H54 (cell line): ENCODE measurements at places on chromosomes 7 and 10.

DNA sequence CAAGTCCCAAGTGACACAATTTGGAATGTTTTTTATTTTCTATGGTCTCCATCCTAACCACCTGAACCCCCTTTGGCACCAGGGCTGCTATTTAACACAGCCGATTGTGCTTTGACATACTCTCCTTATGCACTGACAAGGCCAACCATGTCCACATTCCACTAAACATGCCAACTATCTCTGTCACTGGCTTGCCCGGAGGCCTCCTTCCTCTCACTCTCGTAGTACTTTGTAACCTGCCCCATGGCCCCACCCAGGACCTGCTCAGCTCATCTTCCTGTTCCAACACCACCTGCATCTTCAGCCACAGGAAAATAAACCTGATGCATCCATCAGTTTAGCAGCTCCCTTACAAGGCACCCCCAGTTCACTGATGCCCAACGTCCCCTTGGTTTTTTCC, 63.1 kb downstream of the GPAM start:
- DNase-seq = no peak

- no peak for DNase-seq
Measured at GRCh38 chr10:28326516-28327490, 23.9 kb upstream of the MPP7 start.

DNA sequence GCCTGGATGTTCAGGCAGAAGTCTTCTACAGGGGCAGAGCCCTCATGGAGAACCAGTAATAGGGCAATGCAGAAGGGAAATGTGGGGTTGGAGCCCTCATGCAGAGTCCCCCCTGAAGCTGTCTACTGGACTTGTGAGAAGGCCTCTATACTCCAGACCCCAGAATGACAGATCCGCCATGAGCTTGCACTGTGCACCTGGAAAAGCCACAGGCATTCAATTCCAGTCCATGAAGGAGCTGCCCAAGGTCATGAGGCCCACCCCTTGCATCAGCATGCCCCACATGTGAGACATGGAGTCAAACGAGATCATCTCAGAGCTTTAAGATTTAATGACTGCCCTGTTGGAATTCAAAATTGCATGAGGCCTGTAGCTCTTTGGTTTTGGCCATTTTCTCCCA, 4.9 kb upstream of the ZNF679 start:
- no peak for DNase-seq

- DNase-seq = no peak
Measured at GRCh38 chr10:110946496-110946895, 27.1 kb downstream of the SHOC2 start.

DNA sequence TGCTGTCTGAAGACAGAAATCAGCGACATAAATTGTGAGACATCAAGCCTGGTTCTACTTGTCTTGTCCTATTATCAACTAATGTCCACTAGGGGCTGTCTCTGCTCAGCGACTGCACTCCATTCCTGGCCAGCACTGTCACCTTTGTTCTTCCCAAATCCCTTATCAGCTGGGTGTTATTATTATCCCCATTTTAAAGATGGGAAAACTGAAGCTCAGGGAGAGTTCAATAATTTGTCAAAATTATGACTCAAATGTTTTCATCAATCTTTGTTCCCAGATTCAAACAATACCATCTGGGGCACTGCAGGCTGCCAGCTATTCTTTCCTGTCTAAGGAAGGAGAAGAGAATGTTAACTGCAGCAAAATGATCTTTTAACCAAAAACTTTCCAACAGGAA, 431.6 kb upstream of the NFE2L3 start:
- peak; percentile 12 for DNase-seq

DNA sequence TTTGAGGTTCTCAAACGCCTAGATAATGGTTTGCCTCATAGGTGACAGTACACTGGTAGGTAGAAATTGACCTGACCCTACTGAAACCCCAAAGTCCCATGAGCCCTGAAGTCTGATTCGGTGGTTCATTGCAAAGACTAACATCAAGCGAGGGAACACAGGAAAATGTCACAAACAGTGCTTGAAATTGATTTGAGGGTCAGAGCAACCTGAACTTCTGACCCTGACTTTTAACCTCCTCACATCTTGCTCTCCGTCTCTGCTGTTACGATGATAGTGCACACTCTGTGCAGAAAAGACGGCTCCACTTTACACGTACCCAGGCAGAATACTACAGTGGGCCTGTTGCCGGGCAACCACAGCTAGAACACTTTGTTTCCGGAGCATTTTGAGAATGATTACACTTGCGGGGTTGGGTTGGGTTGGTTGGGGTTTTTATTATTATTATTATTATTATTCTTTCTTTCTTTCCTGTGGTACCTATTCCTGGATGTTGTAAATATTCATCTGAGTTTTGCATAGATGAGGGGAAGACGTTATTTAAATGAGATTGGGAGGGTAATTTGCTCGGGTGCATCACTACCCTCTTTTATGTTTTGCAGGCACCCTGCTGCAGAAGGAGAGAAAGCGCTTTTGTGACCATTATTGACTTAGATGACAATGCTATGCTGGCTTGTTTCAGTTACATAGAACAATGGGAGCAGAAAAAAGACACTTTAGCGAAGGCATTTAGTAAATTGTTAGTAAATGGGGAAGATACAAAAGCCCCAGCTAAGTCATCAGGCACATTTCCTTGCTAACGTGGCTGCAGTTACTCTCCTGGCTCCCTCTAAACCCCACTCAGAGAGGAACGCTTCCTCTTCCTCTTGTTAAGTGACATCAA, 438.1 kb upstream of the NRP1 start:
- DNase-seq = no peak

DNA sequence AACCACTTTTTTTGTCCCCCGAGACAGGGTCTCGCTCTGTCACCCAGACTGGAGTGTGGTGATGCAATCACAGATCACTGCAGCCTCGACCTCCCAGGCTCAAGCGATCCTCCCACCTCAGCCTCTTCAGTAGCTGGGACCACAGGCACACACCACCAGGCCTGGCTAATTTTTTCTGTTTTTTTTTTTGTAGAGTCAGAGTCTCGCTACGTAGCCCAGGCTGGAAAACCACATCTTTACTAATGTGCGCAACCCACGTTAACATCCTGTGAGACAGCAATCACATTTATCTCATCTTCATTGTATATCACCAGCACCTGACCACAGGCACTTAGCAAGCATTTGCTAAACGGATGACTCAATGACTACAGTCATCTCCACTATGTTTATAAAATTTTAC, 77.8 kb upstream of the ATP6V0A4 start:
- DNase-seq = peak; percentile 42

GRCh38 chr10:96400465-96400864, 41.7 kb upstream of the OPALIN start:
- no peak for DNase-seq

DNA sequence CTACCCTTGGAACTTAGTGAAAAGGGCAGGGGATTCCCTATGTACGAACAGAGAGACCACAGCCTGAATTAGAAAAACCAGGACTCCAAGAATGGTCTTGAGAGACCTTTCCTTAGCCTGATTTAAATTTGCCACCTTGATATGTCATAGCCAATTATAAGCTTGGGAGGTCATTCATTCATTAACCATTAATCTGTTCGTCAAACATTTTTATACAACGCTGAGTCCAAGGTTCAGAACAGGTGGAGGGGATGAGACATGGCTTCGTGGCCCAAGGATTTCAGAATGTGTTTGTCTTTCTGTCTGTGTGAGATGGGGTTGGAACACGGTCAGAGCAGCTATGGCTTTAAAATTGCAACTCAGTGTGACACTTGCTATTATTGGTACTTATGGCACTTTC, 158.0 kb downstream of the PAXIP1 start:
- no peak for DNase-seq

- DNase-seq = peak; percentile 61
Measured at GRCh38 chr10:43078986-43079273, 2.1 kb downstream of the RET start.

DNA sequence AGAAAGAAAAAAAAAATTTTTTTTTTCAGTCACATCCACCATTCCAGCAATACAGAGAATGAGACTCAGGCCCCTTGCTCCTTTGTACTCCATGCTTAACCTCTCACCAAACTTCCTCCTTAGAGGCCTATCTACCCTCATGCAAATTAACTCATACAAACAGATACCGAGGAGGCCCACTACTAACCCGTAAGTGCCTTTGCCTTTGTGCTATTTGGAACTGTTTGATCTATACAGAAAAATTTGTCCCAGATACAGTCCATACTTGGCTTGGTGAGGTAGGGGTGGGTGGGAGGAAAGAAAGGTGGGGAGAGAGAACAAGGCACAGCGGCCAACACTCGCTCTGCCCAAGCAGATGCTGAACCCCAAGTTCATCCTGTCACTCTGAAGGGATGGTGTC, 87.8 kb upstream of the DUSP5 start:
- no peak for DNase-seq

DNA sequence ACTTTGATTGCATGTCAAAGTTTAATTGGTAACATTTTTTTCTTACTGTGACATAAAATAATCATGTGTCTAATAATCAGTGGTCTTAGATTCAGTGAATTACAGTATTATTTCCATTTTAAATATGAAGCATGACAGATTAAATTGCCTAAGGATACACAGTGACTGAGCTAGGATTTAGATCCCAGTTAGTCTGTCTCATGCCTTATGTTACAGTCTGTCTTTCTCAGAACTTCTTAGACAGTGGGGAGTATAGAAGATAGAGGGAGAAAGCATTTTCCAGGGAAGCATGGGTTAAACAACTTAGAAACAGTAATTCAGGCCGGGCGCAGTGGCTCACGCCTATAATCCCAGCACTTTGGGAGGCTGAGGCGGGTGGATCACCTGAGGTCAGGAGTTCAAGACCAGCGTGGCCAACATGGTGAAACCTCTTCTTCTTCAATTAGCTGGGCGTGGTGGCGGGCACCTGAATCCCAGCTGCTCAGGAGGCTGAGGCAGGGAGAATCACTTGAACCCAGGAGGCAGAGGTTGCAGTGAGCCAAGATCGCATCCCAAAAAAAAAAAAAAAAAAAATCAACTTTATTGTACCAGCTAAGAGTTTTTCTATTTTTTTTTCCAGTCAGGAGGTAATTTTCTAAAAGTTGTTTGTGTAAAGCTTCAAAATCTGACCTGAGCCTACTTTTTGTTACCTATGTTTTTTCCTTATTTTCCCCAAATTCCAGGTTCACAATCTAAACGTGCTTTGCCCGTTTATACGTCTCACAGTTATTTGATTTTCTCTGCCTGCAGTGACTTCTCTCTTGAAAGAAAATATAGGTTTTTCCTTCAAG, 3.3 kb downstream of the CASD1 start:
- DNase-seq = no peak

DNA sequence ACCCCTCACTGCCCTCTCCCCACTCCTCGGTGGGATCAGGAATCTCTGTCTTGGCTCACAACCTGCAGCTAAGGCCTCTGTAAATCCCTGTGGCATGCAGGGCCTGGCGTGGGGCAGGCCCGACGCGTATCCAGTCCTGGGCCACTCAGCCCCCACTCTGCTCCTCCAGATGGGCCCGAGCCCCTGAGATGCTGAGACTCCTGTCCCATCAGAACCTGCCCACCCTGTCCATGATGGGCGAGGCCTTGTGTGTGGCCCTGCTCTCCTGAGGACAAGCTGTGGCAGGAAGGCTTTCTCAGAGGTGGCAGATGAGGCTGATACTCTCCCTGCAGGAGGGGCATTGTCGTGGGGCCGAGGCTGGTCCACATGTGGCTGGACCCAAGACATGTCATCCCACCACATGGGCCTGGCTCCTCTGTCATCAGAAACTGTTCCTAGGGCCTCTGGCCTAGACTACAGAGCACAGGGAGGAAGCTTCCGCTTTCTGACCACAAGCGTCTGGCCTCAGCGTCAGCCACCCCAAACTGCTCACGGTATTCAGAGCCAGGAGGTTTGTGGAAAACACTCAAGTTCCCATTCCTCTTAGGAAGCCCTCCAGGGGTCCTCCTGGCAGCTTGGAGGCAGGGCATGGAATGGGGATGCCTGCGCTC, 6.0 kb downstream of the ALOX5 start:
- DNase-seq = no peak

- DNase-seq = peak; percentile 45
Measured at GRCh38 chr7:42677751-42678699, 233.8 kb downstream of the C7orf25 start.
